ENCODE measurements at places on chromosomes 12 and 14.

- DNase-seq, result no peak
These were observed 1.7 kb downstream of the ARHGAP9 start for GRCh38 chr12:57477710-57478681.

DNA sequence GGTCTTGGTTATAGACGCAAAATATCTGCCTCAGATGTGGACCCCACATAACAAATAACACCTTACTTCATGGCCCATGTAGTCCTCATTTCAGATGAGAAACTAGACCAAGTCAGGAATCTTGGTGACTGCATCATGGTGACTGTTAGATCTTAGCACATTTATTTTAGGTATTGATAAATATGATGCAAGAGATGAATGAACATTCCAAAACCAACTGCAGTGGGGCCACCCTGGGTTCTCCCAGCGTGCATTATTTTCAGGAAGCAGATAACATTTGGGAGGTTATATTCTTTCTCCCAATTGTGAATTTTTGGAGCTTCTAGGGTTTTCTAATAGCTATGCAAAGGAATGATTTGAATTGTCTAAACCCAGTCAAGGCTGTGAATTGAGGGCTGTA lies 55.2 kb upstream of the PTGR2 start:
- DNase-seq, result no peak

DNA sequence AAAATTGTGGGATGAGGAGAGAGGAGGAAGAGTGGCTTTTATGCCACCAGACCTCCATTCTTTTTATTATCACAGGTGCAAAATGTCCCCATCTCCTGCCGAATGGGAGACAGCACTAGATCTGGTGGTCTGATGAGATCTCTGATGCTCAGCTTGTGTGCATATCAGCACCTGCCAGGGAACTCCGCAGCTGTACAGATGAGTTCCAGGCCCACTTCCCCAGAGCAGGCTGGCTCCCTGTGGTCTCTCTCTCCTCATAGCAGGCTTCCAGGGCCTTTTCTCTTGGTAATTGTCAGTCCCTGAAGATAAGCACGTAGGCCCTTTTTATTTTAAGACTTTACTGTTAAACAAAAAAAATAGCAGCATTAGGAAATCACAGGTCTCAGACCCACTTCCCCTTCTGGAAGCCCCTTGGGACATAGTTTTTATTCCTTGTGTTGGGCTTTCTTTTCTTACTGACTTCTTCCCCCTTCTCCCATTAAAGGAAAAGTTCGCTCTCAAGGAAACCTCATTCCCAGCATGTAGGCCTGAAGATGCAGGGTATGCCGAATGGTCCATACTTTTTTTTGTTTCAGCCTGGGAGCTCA lies 4.5 kb upstream of the TBC1D30 start:
- no peak for DNase-seq

- no peak for DNase-seq
These were observed 9.8 kb upstream of the PARP11 start for GRCh38 chr12:3882896-3883564.

DNA sequence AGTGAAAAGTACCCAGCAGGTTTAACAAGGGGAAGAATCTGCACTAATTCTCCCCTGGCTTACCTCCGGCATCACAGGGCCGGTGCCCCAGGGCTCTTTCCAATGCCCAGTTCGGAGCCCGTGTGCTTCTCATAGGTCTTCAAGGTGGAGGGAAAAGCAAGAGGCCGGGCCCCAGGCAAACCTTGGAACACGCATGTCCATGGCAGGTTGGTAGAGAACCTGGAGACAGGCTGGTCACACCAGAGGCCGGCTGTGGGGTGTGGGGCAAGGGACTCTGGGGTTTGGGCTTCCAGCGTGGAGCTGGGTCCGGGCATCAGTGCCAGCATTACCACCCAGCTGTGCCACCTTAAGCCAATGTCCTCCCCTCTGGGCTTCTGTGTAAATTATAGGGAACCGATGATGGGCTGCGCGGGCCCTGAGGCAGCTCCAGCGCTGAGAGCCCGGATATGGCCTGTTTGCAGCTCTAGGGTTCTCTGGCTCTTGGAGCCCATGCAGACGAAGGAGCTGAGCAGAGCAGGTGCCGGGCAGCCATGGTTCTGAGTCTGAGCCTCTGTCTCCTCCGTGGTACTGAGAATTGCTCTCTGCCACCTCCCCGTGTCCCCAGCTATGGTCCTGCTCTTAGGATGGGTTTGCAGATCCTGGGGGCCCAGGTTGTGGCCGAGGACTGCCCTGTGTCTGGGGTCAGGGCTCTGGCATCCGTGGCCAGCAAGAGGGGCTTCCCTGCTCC lies 197.0 kb upstream of the C14orf180 start:
- no peak for DNase-seq

Data from vagina (tissue), 2 donors.